Natural killer cell treated with Interleukin-12 subunit alpha and Interleukin-12 subunit beta and Interleukin-15 and Interleukin-18, amount 100 ng/mL, for 72 hours (primary cell): ENCODE measurements at places on chromosomes 12 and 14.

- no peak for DNase-seq
These were observed 345.0 kb downstream of the SLC16A7 start for GRCh38 chr12:59940631-59941342.

GRCh38 chr12:42143452-42144157 lies 1.1 kb downstream of the GXYLT1 start:
- no peak for DNase-seq

GRCh38 chr12:57236201-57236924 lies 6.9 kb downstream of the SHMT2 start:
- DNase-seq, result no peak

DNA sequence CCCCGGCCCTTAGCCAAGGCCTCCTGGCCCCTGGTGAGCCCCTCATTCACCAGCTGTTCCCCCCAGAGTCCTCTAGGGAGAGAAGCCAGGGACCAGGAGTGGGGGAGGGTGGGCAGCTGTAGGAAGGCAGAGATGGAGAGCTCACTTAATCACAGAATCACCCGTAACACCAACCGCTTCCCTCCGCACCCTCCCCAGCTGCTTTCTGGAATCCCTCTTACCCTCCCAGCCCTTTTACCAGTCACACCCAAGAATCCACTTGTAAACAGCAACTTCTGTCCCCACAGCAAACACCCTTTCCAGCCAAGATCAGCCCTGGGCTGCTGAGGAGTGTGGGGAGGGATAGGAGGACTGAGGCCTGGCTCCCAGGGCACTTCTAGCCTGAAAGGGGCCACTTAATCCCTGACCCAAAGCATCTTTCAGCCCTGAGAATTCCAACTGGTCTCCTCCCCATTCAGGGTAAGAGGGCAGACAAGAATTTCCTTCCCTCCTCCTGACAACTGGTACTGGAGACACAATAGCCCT lies 18.8 kb downstream of the NCKAP5L start:
- no peak for DNase-seq

DNA sequence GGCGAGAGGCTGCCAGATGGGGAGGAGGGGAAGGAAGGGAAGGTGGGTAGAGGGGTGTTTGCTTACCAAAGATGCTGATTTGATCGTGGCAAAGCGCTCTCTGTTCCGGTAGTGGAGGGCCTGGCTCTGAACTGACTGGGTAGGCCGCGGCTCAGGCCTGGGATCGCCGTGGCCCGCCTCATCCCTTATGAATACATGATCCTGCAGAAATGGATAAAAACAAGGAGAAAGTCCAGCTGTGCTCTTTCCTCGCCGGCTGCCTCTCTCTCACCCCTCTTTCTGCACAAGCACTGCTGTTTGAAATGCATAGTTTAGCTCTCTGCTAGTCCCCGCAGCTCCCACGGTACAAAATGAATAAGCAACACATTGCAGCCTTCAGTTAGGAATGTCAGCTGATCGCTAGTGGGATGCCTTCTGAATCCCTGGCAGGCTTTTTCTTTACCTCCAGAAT lies 53.8 kb downstream of the PEBP1 start:
- no peak for DNase-seq
